Activated T-cell treated with anti-CD3 and anti-CD28 coated beads for 1 hour (primary cell): ENCODE measurements at places on chromosomes 12 and 14.
A peak's percentile ranks its signal among the peaks of the same experiment; 100 is the strongest.

GRCh38 chr12:50633955-50634354, 129.2 kb downstream of the DIP2B start:
- DNase-seq = no peak

DNA sequence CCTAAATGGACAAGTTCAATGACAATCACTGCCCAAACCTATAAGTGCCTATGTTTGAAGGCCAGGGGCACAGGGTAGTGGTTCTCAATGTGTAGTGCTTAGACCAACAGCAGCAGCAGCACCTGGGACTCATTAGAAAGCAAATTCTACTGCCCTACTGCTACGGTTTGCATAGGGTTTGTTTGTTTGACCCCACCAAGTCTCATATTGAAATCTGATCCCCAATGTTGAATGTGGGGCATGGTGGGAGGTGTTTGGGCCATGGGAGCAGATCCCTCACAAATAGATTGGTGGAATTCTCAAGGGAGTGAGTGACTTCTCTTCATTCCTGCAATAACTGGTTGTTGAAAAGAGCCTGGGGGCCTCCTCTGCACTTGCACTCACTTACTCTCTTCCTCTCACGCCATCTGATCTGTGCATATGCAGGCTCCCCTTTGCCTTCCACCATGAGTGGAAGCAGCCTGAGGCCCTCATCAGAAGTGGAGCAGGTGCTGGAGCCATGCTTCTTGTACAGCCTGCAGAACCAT, 39.5 kb downstream of the PPM1H start:
- DNase-seq = no peak

GRCh38 chr14:77039285-77040058, 11.0 kb upstream of the IRF2BPL start:
- DNase-seq = no peak

GRCh38 chr14:89440986-89441909, 24.2 kb upstream of the FOXN3 start:
- no peak for DNase-seq

DNA sequence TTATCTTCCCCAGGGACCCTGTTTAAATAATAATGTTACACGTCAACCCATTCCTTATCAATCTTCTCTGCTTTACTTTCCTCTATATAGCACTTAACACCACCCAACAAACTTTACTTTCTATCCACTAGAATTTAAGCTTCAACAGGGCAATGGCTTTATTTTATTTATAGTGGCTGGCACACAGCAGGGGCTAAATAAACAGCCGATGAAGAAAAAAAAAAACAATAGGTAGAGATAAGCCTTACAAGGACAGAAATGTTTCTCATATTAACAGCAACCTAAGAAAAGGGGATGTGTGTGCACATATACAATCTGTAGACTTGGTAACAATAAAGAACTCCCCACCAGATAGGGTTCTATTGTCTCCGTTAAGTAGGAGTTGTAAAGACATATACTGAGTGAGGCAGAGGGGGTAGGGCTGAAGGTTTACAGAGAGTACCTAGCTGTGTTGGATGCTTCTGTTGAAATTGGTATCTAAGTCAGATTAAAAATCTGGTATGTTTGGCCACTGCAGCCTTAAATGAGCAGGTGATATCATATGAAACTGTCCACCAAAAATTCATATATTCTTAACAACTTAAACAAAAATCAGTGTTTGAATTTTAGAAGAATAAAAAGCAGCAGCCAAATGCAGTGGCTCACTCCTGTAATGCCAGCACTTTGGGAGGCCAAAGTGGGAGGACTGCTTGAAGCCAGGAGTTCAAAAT, 24.7 kb upstream of the AP4S1 start:
- DNase-seq = no peak

DNA sequence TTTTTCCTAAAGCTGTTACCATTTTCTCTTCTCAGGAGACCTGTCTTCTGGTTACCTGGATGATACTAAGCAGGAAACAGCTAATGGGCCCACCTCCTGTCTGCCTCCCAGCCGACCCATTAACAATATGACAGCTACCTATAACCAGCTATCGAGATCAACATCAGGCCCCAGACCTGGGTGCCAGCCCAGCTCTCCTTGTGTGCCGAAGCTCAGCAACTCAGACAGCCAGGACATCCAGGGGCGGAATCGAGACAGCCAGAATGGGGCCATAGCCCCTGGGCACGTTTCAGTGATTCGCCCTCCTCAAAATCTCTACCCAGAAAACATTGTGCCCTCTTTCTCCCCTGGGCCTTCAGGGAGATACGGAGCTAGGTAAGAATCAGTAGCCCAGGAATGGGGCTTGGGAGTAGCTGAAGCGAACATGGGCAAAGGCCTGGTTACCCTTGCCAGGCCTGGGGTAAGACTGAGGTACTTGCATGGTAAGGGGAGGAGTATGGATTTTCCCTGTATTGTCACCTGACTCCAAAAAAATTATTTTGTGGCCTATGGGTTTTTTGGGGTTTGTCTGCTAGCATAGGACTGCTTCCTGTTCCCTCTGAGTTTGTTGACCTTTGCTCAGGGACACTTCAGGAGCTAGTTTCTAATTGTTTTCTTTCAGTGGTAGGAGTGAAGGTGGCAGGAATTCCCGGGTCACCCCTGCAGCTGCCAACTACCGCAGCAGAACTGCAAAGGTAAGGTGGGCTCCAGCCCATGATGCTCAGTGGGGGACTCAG, 26.6 kb downstream of the TRAFD1 start:
- no peak for DNase-seq

DNA sequence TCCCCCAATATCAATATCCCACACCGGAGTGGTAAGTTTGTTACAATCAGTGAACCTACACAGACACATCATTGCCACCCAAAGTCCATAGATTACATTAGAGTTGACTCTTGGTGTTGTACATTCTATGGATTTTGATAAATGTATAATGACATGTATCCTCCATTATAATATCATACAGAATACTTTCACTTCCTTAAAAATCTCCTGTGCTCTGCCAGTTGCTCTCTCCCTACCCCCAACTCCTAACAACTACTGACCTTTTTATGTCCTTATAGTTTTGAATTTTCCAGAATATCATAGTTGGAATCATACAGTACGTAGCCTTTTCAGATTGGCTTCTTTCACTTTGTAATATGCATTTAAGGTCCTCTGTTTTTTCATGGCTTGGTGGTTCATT, 48.4 kb downstream of the SLC4A8 start:
- no peak for DNase-seq

DNA sequence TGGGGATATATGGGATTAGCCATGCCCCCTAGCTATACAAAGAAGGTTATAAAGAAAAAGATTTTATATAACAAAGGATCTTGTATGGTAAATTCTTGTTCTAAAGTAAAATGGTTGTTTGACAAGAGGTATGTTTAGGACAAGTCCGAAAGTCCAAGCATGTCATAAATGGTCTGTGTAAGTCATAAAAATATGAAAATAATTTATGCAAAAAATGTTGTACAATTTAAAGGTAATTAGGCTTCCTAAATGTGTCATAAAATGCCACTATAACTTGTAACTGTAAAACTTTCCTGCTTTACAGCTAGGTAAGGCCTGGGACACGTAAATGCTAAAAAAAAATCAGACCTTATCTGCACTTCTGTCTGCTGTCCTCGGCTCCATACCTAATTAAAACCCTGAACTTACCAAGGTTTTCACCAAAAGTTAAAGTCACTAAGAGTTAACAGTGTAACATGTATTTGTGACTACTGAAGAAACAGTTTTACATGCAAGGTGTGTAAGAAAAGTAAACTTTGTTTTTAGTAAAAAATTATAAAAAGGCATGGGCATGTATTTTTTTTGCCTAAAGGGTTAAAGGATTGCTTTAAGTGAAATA, 110.0 kb upstream of the RESF1 start:
- DNase-seq = no peak

DNA sequence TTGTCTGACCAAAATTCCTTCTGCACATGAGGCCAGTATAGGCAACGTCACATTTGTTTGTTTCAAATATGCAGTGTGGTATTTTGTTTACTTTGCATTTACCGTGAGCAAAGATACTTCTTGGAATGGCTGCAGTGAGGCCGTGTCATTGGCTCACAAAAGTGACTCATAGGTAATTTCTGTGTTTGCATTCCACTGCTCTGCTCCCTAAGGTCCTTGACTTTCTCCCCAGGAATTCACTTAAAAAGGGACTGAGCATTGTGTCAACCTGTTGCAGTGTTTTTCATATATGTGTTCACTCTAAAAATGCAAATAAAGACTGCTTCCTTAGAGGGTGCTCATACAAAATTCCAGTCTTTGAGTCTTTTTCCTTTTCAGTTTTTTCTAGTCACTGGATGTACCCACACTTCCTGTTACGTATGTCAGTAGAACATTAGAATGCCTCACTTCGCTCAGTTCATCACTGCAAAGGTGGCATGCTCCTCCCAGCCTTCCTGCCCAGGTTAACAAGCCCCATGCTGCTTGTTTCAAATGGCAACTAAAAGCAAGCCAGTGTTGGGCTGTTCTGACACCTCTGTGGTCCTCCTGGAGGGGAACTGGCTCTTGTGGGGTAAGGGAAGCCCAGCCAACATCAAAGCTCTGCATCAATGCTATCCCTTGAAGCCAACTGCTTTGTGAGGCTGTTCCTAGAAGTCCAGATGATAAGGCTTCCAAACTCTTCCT, 9.1 kb downstream of the C12orf76 start:
- peak; percentile 9 for DNase-seq

- DNase-seq = no peak
Observed at GRCh38 chr14:60736494-60736893, 1.9 kb downstream of the MNAT1 start.

- no peak for DNase-seq
Observed at GRCh38 chr12:73362666-73363065, 1090.5 kb downstream of the TRHDE start.

GRCh38 chr14:65664436-65664835, 251.9 kb downstream of the FUT8 start:
- DNase-seq = no peak

DNA sequence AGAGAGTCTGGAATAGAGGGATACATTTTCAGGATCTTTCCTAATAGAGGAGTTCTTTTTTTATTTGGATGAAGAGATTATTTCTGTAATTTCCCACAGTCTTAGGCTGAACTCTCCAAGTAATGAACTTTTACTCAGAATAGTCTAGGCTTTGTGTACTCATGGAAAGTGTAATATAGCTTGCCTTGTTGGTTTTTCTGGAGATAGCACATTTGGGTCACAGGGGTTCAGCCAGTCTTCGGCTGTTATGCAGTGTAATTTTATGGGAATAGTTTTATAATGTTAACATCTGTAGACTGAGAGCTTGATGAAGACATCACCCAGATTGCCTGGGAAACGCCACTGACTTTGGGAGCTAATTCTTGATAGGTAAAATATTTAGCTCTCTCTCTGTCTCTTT, 450.8 kb downstream of the RAD51B start:
- DNase-seq = no peak

- no peak for DNase-seq
Observed at GRCh38 chr12:64006211-64006825, 161.8 kb downstream of the SRGAP1 start.

DNA sequence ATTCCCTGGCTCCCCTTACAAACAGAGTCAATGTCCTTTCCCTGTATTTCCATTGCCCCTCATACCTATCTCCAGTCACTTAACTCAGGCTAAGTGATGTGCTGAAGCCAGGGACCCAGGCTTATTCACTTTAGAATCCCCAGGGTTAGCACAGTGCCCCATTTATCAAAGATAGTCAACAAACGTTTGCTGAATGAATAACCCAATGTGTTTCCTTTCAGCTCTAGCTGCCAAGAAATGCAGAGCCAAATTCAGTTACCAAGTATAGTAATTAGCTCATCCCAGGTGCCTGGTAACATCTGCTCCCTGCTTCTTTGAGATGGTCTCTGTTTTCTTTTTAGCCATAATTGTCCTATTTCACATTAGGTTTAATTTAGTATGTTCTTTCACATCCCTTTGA, 189.5 kb downstream of the PHLDA1 start:
- no peak for DNase-seq

GRCh38 chr14:100132903-100133510, 26.4 kb downstream of the DEGS2 start:
- no peak for DNase-seq

- DNase-seq = no peak
Observed at GRCh38 chr14:98945611-98946570, 326.1 kb downstream of the BCL11B start.
